ENCODE measurements at places on chromosomes 12 and 14. TPM values are rescaled to one million over a fixed set of nuclear protein-coding genes. Genes with fewer than 3 reads are reported as not detected.

- H3K27me3 ChIP-seq: peaks cover 28% of the 10 kb centered on the region
- DNase-seq: peak; percentile 32
- H3K4me3 ChIP-seq: peak within 1 kb of the TSS; percentile 36
- H3K27ac ChIP-seq: no peak within 1 kb of the TSS
Measured at GRCh38 chr12:95790033-95790916, at the start of gene NTN4. Gene NTN4, minus strand, starts transcription at chr12:95790764. Its CDS starts 455 bp downstream, at chr12:95790309.

The AMDHD1 gene
- 2.3 TPM for total RNA-seq

GRCh38 chr12:31801872-31802271 is 73.1 kb upstream of the AMN1 start:
- peaks cover 34% of the 10 kb centered on the region for H3K4me1 ChIP-seq
- no peak overlapping the region for H3K27ac ChIP-seq
- H3K36me3 ChIP-seq: no peaks in the 10 kb centered on the region
- no peak overlapping the region for H3K4me3 ChIP-seq
- H3K27me3 ChIP-seq: no peaks in the 10 kb centered on the region

DNA sequence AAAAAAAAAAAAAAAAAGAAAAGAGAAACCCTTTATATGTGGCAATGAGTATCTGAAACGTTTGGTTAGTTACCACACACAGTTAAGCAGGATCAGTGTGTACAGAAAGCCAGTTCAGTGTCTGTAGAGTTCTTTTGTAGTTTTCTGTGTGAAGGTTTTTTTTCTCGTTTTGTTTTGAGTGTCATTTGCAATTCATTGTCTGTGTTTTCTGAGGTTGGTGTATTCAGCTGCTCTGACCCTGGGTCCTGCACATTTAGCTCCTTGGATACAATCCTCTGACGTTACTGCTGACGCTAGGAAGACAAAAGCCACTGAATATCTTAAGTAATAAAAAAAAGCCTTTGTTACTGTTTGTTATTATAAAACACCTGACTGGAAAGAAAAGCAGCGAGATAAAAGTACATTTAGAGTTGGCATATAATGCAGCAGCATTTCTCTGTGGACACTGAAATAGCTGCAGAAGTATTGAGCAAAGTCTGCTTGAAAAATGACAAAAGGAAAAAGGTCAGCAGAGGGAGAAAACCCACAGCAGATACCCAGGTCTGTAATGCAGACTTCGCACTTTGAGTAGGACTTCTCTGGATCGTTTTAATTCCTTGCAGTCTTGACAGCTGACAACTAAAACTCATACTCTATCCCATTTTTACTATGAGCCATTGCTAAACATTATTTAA is 89.0 kb downstream of the POLR3B start:
- DNase-seq: no peak
- H3K4me1 ChIP-seq: no peaks in the 10 kb centered on the region
- H3K4me3 ChIP-seq: no peak overlapping the region
- H3K36me3 ChIP-seq: no peaks in the 10 kb centered on the region
- H3K27me3 ChIP-seq: no peaks in the 10 kb centered on the region

DNA sequence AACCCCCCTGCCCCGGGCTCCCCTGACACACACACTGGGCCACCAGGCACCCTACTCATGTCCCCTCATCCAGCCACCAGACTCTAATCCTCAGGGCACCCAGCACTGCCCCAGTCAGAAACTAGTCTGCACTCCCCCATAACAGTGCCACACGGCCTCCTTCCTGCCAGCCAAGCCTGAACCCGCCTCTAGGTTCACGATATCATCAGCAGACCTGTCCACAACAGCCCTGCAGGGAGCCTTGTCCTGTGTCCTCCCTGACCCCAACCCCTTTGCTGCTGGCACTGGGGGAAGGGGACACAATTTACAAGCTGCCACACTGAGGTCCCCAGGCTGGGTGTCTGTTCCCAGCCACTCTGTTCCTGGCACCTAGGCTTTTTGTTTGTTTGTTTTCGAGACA is 33.6 kb downstream of the LTBP2 start:
- H3K27ac ChIP-seq: no peak overlapping the region
- H3K4me1 ChIP-seq: peaks cover 22% of the 10 kb centered on the region
- DNase-seq: no peak
- H3K4me3 ChIP-seq: no peak overlapping the region

GRCh38 chr12:111764120-111764821 is 2.5 kb upstream of the ALDH2 start:
- H3K4me3 ChIP-seq: no peak overlapping the region
- no peak for DNase-seq
- no peak overlapping the region for H3K27ac ChIP-seq

GRCh38 chr14:80850197-80850814 is 91.2 kb downstream of the CEP128 start:
- H3K27ac ChIP-seq: no peak overlapping the region
- H3K36me3 ChIP-seq: no peaks in the 10 kb centered on the region
- H3K4me3 ChIP-seq: no peak overlapping the region
- no peak for DNase-seq
- H3K27me3 ChIP-seq: no peaks in the 10 kb centered on the region

The NAP1L1 gene
- total RNA-seq: 718 TPM

The KIF26A gene
- 0.23 TPM for total RNA-seq

The ESRRB gene
- 0.09 TPM for total RNA-seq

Data from CD4-positive, alpha-beta memory T cell (primary cell).